ENCODE measurements at places on chromosomes 1 and 21.

DNA sequence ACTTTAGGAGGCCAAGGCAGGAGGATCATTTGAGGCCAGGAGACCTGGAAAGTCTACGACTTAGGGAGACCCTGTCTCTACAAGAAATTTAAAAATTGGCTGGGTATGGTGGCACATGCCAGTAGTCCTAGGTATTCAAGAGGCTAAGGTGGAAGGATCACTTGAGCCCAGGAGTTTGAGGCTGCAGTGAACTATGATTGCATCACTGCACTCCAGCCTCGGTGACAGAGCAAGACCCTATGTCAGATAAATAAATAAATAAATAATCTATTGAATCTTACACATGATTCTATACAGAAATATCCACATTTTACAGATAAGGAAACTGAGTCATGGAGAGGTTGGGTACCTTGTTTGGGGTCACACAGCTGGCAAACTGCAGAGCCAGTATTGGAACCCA is 89.1 kb downstream of the MAN1C1 start:
- no peak for DNase-seq

GRCh38 chr1:116323491-116323890 is 49.6 kb upstream of the ATP1A1 start:
- DNase-seq = no peak

DNA sequence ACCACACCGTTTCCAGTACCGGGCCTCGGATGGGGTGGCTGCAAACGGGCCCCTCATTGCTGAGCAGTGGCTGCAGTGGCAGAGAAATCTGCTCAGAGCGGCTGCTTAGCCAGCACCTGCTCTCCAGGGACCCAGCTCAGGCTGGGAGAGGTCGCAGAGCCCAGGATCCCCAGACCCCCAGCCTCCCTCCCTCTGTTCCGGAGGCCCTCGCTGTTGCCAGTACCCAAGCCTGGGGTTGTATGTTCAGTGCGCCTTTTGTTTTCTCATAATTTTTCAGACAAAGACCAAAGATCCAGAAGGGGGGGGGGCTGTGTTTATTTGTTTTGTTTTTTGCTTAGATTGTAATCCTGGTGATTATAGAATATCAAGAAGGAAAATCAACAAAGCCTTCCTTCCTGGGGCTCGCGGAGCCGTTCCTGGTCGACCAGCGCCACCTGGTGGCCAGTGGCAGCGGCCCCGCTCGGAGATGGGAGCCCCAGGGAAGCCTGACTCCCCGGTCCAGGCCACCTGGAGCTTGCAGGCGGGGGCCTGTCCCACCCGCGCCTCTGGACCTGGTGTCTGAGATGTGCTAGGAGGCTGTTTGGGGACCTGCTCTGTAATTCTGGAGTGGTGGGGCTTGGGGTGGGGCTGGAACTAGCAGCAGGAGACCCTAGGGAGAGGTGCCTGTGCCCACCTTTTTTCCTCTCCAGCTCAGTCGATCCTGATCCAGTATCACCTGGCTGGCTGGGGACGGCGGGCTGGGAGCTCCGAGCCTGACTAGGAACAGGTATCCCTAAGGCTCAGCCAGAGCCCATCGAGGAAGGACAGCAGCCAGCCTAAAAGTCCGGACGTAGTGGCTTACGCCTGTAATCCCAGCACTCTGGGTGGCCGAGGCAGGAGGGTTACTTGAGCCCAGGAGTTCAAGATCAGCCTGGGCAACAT is 123.9 kb upstream of the VAMP3 start:
- peak; percentile 74 for DNase-seq

GRCh38 chr1:153734396-153735089 is 6.7 kb downstream of the INTS3 start:
- DNase-seq = no peak

GRCh38 chr1:200038981-200039848 is 11.7 kb downstream of the NR5A2 start:
- DNase-seq = no peak

GRCh38 chr1:220880726-220881506 is 1.7 kb downstream of the HLX start:
- DNase-seq = no peak

- DNase-seq = no peak
These were observed 10.3 kb downstream of the CAP1 start for GRCh38 chr1:40050863-40051262.

DNA sequence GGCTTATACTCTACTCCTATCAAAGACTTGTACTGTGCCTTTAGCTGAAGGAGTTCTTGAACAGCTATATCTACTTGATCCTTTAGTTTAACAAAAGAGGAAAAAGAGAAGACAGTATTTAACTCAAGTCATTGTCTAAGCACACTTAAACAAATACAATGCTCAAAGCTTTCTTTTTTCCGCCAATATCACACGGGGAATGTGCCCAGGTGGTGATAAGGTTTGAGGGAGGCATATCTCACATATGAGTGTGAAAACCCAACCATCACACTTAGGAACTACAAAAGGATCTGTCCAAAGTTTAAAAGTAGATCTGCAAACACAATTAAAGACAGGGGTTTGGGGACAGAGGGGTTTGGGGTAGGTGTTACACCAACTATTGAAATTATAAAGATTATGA is 59.0 kb upstream of the SLC30A10 start:
- DNase-seq = no peak
